ENCODE measurements at places on chromosomes 3 and 15.
A peak's percentile ranks its signal among the peaks of the same experiment; 100 is the strongest.

DNA sequence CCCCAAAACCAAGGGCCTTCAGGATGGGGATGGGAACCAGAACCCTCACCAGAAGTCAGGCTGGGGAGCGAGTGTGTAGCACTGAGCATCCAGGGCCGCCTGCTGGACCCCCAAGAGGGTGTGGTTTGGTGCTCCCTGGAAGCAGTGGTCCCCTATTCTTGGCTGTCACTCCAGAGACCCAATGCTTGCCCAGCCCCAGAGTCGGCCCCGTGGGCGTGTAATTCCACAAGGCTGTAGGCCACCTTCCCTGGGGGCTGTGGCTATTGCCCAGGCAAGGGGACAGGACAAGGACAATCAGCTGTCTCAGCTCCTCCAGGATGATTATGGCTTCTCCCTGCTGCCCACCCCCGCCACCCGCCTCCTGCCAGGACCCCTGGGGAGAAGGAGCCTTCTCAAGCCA, 14.5 kb downstream of the IGDCC3 start:
- DNase-seq, result no peak

GRCh38 chr15:40338041-40338657, 2.6 kb downstream of the CCDC9B start:
- DNase-seq, result peak; percentile 59

- no peak for DNase-seq
These were observed 809 bp downstream of the RBP1 start for GRCh38 chr3:139538733-139539132.

DNA sequence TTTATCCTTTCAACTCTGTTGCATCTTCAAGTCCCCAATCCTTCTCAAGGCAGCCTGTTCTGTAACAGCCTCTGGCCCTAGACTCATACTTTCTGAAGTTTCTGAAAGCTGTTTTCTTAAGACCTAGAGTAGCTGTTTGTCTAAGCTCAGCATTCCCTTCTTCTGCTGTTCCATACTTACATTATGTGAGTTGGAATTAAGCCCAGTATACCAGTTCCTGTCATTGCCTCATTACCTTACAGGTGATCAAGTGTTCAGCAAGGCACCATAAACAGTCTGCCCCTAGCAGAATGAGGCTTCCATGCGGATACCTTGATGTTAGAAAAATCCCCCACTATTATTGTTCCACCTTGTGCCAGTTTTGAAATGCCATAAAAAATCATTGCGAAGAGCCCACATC, 180.6 kb downstream of the PLCL2 start:
- no peak for DNase-seq

DNA sequence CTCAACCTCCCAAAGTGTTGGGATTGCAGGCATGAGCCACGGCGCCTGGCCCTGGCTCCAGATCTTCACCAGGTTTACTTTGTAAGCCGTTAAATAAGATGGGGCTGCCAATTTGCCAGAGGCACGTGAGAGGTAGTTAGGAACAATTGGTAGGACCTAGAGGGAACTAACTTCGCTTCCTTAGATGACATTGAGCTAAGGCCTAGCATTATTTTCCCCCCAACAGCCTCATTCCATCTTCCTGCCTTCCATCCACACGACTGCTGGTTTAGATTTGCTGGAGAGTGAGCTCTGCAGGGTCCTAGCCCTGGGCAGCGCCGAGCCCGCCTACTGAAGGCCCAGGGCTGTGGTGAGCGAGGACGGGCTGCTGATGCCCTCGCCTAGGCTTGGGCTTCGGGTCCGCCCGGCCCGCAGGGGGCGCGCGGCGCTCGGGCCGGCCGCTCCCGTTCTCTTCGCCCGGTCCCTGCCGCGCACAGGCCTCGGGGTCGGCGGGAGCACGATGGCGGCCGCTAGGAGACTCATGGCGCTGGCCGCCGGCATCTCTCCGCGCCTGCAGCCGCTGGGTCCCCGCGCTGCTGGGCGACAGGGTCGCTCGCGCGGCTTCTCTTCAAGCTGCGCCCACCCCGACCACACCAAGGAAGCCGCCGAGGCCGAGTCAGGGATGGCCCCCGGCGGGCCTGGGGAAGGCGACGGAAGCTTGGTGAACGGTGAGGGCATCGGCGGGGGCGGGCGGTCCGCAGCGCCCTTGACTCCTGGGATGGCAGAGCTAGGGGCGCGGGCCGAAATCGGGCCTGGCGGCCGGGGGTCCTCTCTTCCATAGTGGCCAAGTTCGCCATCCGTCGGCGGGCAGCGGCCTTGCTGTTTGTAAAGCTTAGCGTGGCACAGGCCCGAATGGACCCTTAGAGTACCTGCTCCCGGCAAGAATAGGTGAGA, 21.9 kb downstream of the DHX30 start:
- DNase-seq, result peak; percentile 62

DNA sequence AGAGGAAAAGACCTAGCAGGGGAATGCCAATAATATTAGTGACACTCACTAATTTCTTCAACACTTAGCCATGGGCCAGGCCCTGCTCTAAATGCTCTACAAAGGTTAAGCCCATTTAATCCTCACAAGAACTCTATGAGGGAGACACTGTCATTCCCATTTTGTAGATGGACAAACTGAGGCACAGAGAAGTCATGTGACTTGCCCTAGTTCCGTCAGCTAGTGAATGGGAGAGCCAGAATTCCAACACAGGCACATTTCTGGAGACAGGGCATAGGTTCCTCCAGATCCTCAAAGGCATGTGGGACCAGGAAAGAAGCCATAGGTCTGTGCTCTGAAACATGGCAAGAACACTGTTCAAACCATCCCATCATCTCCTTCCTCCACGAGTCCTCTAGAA, 31.5 kb downstream of the LOXL1 start:
- DNase-seq, result no peak

DNA sequence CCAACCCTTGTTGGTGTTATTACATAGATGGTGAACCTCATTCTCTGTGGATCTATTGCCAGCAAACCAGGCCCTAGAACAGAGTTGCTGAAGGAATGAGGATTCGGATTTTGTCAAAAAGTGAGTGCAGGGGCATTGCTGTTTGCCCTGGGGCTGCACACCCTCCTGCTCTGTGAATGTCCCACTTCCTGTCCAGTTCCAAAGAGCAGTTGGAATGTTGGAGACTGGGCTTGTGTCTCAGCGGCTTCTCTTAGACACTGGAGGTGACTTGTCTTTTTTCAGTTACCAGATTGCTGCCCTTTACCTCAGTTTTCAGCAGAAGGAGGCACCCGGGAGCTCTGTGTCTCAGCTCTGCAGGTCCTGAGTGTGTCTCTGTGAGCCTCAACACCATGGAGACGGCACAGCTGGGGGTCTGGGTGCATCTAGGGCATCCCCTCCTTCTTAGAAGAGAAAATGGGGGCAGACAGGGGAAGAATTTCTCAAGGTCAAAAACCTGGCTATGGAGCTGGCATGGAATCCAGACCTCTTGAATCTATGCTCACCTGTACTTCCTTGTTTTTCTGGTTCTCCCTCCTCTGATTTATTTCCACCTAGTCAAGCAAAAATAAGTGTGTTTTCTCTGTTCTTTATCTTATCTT, 46.3 kb downstream of the LIMD1 start:
- no peak for DNase-seq

DNA sequence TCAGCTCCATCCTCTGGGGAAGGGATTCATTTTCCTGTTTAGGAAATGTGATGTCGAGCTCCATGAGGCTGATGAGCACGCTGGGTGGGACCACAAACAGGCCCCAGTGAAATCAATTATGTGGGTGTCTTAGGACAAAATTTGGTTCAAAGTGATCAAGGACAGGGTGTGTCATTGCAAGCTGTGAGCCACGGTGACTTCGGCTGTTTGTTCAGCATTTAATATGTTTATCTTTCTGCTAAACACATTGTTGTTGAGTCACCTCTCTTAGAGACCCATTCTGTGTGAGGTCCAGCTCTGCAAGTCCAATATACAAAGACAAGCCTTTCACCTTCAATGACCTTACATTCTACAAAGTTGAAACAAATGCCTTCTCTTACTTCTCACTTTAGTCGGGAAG, 41.3 kb downstream of the SSR3 start:
- DNase-seq, result no peak

DNA sequence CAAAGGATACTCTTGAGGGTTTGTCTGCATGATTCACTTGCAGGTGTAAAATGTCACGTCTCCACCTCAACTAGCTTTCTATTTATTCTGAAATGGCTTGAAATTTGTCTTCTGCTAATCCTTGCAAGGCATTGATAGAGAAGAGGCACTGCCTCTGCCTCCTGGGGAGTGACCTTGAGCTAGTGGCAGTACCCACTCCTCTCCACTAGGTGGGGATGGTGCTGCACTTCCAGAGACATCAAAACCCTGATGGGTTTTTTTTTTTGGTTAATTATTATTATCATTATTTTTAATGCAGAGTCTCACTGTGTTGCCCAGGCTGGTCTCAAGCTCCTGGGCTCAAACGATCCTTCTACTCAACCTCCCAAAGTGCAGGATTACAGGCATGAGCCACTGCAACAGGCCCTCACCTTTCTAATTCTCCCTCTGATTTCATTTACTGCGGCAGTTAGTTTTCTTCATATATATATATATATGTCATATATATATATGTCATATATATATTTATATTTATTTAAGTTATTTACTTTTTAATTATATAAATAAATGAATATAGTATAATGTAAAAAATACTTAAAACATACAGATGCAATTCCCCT, 117.6 kb upstream of the EIF1B start:
- peak; percentile 13 for DNase-seq

DNA sequence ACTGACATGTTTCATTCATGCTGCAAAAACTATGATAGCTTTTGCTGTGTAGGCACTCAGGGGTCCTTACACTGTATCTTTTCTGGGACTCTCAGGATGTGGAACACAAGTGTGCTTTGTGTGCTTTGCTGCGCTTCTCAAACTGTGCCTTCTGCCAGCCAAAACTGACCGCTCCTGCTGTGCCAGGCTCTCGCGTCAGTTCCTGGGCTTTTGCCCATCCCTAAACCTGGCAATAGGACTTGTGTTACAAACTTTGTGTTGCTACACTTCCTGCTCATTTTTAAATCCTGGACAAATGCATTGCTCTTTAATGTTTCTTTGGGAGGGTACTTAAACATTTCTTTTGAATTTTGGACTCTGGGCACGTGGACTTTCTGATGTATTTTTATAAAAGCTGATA, 60.3 kb downstream of the DIPK2A start:
- DNase-seq, result no peak

- DNase-seq, result no peak
These were observed 102.2 kb downstream of the ABHD5 start for GRCh38 chr3:43792904-43793303.

DNA sequence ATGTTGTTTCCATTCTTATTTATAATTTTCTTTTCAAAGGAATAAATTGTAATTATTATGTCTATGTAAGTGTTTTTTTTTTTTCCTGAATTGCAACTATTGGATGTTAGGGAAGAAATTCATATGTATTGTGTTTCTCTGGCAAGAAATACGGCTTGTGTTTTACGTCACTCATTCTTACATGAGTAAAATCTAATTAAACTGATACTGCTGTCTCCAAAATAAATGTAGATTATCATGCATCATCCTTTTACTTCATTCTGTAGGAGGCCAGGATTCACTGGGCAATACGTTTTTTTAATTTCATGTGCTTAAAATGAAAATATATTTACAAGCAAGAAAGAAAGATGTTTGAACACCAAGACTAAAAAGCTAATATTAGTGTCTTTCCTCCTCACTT, 590.8 kb downstream of the OTOL1 start:
- DNase-seq, result no peak

GRCh38 chr3:193831495-193832455, 238.8 kb downstream of the OPA1 start:
- no peak for DNase-seq

- no peak for DNase-seq
These were observed 7.8 kb downstream of the C3orf18 start for GRCh38 chr3:50559702-50560101.

DNA sequence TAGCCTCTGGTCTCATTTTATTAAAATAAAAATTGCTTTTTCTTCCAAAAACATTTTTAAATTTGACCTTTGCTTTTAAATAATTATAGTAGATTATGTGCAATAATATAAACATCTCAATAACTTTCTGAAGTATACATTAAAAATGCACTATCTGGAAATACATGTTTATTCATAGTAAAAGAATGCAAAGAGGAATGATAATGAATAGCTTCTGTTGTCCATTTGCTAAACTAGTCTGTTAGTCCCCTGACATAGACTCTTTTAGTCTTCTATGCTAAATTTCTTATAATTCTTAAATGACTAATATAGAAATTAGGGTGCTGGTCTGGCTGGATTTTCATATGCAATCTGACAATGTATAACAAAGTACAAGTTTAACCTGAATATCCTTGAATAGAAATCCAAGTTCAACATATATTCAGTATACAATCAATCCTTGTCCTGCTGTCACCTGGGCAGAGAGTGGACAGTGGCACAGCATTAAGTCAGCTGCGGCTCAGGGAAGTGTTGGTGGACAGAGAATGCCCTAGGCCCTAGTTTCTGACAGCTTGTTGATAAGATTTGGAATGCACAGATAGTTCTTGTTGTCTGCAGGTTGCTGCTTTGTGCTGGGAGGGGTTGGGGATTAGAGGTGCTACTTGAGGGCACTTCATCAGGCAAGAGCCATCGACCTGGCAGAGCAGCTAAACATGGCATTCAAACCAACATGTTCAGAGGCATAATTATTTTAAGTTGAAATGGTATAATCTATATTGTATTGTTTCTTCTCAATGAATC, 161.7 kb downstream of the MBNL1 start:
- DNase-seq, result no peak

- DNase-seq, result no peak
These were observed at the start of gene CACNA2D3 for GRCh38 chr3:54122324-54123002. TSS of gene CACNA2D3 (plus strand) at chr3:54122552.

DNA sequence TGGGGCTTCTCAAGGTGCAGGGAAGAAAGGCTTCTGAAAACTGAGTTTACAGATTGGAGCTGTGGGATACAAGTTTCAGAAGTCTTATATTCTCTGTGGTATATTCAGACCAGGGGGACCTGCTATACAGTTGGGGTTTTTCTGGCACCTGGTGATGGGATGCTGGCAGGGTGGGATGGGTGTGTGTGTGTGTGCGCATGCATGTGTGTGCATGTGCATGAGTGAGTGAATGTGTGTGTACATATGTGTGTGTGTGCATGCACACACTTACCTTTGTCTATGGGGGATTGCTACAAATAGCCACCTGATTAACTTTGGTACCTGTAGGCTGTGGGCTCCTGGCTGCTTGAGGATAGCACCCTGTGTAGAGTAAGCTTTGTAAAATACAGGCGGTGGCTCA, 131.4 kb downstream of the PDCD6IP start:
- DNase-seq, result no peak

DNA sequence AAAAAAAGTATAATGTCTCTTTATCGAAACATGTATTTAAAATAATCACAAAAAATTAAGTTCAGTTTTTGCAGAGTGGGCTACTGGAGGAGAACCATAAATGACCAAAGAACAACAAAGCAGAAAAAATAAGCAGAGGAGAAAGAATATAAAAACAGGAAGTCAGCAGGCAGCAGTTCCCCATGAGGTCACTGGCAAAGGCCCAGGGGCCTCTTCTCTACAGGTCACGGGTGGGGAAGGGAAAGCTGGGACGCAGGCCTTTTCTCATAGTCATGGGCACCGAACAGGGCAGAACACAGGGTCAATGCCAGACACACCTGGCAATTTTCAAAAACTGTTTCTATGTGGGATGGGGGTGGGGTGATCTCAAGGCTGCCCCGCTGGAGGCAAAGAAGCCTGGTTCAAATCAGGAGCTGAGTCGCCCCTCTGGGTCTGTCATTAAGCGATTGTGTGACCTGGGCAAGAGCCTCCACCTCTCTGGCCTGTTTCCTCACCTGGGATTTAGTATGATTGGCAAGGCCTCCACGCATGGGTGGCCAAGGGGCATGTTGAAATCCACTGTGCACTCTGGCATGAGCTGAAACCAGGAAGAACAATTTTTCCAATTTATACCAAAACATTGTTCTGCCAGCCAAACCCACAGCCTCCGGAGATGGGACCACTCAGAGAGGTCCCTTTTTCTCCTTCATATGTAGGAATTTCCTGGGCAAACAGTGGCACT, 43.8 kb upstream of the UACA start:
- no peak for DNase-seq
